Activated CD4-positive, alpha-beta T cell treated with anti-CD3 and anti-CD28 coated beads, Interleukin-2, amount 10 ng/mL, durations not matched to agents 7 days and 5 days (primary cell): ENCODE measurements at places on chromosomes 3 and 15. TPM values are rescaled to one million over a fixed set of nuclear protein-coding genes. Genes with fewer than 3 reads are reported as not detected.

GRCh38 chr15:99582508-99582960 is 16.8 kb downstream of the MEF2A start:
- DNase-seq = no peak

GRCh38 chr3:107739227-107739626 is 216.5 kb downstream of the BBX start:
- no peak for DNase-seq

DNA sequence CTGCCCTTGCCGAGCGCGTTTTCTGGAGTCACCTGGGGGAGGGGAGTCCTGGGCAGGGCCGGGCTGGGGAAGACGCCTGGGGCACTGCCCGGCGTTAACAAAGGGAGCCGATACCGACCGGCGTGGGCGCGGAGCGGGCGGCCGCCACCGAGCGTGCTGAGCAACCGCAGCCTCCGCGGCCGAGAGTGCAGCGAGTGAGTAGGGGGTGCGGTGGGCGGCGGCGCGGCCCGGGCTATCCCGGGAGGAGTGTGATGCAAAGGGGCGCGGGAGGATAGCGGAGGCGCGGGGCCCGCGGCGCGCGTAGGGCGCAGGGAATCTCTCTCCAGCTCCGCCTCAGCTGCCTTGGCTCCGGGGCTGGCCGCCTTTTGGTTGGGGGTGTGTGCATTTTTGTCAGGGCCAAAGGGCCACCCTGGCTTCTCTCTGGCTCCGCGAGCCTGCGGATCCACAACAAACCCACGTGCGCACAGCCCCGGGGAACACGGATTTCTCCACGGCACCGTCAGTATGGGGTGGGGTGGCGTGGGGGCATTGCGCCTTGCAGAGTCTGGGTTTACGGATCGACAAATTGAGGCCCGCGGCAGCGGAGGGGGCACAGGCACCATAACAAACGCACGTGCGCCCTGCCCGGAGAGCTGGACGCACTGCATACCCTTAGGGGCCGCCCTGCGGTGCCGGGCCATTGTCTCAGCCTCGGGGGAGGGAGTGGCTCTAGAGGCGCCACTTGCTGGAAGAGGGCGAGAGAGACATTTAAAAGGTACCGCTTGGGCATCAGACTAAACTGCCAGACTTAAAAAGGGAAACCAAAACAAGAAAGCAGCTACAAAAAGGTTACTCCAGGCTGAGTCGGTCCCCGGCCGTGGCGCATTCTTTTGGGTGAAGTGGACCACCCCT is 560 bp downstream of the ST6GAL1 start:
- peak; percentile 81 for DNase-seq

The CHL1 gene
- not detected for total RNA-seq

- no peak for DNase-seq
These were observed 718.2 kb downstream of the NTRK3 start for GRCh38 chr15:87538327-87538834.

DNA sequence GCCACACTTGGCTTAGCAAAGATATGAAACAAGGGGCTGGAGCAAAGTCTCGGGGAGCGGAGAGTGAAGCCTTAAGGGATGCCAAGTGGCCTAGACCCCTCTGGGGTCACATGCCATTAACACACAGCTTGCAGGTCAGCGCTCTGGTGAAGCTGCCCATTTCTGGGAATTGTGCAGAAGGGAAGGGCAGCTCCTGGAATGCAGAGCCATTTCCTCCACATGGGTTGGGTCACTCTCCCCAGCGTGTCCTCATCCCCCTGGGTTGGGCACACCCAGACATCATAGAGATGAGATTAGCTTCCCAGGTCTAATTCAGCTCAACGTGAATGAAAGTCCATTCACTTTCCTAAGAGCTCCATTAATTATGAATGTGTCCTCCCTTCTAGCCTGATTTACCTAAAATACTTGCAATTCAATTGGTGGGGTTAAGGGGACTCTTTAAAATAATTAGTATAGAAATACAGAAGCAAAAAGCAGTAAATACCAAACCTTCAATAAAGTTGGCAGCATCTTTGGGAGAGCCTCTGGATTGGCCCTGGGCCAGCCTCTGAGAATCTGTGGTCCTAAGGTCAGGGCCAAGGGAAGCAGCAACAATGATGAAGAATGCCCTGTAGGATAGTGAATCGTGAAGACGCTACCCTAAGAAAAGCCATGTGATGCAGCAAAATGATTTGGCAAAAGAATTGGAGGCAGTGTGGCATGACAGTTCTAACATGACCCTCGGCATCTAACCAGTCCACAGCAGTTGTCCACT is 17.8 kb downstream of the MRAS start:
- DNase-seq = no peak

- DNase-seq = no peak
These were observed 135.5 kb upstream of the COL8A1 start for GRCh38 chr3:99502871-99503270.

GRCh38 chr3:85572426-85572825 is 613.6 kb downstream of the CADM2 start:
- no peak for DNase-seq

The TNIK gene
- 55.2 TPM for total RNA-seq

The ST8SIA2 gene
- total RNA-seq = not detected

DNA sequence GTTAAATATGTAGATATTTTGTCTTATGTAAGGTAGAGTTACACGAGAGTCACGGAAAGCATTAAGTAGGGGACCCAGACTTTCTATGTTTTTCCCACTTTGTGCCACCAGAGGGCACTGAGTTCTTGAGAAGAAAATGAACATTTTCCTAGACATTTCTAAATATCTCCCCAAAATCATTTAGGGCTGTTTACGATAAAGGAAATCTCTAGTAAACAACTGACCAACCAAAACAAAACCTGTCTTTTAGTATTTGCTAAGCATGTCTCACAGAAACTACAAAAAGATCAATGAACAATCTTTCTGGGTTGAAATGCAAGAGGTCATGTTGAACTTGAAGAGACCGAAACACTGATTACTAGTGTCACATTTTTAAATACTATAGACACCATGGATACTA is 16.1 kb downstream of the POU1F1 start:
- DNase-seq = peak; percentile 57

The MYRIP gene
- not detected for total RNA-seq

GRCh38 chr3:174488527-174488926 is 370.6 kb upstream of the NAALADL2 start:
- no peak for DNase-seq

The POLR2M gene
- 63.8 TPM for total RNA-seq

The GRIP2 gene
- 0.45 TPM for total RNA-seq

The DLL4 gene
- not detected for total RNA-seq

DNA sequence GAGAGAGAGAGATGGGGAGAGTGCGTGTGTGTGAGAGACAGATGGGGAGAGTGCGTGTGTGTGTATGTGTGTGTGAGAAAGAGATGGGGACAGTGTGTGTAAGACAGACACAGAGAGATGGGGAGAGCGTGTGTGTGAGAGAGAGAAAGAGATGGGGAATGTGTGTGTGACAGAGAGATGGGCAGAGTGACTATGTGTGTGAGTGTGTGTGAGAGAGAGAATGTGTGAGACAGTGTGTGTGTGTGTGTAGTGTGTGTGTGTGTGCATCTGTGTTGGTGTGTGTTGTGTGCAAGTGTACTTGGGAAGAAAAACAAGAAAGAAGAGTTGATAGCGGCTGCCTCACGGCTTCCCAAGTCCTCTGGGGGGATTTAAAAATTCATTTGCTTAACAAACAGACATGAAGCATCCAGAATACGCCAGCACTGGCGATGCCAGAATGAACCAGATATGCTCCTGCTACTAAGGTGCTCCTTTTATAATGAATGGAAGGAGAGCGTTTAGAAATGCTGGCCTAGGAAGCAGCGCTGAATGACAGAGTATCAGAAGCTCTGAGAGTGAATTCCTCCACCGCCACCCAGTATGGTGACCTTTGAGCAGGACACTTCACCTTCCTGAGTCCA is 186.1 kb upstream of the TSC22D2 start:
- DNase-seq = no peak

The PIGZ gene
- 2.7 TPM for total RNA-seq

The CPA3 gene
- not detected for total RNA-seq

GRCh38 chr3:33808559-33808958 is 10.1 kb downstream of the PDCD6IP start:
- DNase-seq = no peak

- no peak for DNase-seq
These were observed 155.3 kb downstream of the THRB start for GRCh38 chr3:24339266-24339825.

DNA sequence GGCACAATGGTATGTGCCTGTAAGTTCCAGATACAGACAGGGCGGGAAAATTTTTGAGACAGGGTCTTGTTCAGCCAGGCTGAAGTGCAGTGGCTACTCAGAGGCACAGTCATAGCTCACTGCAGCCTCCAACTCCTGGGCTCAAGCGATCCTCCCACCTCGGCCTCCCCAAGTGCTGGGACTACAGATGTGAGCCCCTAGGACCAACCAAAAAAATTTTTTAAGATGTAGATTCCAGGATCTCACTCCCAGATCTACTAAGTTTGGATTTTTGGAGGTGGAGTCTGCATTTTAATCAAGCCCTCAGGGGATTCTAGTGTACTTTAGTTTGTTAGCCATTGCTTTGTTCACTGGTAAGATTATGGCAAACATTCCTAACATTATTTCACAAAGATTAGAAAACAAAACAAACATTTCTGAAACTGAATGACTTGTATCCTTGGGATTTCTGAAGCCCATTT is 2.7 kb downstream of the LIPH start:
- DNase-seq = no peak

DNA sequence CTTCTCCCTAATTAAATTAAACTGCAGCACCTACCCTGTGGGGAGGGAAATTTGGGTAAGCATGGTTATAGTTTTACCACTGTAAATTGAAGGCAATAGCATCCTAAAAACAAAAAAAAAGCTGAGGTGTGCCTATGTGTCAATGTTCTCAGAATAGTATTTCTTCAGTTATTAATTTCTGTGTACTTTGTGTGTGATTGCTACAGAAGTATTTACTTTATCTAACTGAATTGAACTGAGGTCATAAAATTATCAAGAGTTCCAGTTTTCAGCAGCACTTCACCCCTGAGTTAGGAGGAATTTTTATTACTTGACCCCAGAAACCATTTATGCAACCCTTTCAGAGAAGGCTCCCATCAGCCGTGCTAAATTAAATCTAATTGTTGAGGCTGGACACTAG is 333.6 kb upstream of the ALCAM start:
- no peak for DNase-seq

The TMCO5A gene
- total RNA-seq = not detected

DNA sequence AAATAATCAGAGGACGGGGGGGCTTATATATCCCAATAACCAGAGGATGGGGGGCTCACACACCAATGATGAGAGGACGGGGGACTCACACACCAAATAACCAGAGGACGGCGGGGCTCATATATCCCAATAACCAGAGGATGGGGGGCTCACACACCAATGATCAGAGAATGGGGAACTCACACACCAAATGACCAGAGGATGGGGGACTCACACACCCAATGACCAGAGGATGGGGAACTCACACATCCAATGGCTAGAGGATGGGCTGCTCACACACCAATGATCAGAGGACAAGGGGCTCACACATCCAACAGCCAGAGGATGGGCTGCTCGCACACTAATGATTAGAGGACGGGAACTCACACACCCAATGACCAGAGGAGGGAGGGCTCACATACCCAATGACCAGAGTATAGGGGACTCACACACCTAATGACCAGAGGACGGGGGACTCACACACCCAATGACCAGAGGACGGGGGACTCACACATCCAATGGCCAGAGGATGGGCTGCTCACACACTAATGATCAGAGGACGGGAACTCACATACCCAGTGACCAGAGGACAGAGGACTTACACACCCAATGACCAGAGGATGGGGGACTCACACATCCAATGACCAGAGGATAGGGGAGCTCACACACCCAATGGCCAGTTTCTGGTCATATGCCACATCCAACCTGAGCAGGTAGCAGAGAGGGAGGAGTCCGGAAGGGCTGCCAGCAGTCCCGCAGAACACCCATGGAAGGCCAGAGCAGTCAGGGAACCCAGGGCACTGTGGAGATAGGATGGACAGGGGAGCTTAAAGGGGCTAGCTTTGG is 10.6 kb downstream of the RAB6B start:
- no peak for DNase-seq

GRCh38 chr3:136818769-136819391 is at the start of gene SLC35G2:
SLC35G2 (plus strand) TSS chr3:136819126; CDS start chr3:136854461, 35,335 bp downstream.
- peak; percentile 19 for DNase-seq

DNA sequence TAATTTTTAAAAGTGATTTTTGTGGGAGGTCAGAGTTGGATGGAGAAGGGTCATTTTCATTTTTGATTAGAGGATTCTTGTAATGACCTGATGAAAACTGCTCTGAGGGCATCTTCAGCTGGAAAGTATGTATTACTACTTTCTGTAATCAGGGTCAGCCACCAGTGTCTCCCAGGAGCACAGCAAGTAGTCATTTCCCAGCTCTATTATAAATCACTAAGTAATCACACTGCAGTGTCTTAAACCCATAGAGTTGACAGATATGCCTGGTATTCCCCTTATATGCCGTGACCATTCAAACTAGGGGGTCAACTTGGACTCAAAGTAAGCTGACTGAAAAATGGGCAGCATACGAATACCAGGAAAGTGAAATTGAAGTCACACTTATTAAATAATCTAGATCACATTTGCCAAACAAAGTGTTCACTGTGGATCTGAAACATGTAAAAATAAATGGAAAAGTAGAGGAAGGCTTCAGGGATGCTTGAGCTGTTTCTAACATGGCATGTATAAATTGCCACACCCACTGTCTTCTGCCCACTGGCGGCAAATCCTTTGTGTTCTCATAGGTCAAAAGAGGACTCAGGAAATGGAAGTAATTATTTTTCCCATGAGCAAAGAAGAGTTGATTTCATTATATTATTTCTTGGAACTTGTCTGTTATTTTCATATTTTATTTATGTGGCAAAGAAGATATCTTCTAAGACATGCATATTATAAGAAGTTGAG is 105.7 kb downstream of the MBNL1 start:
- no peak for DNase-seq

- no peak for DNase-seq
These were observed 157.9 kb downstream of the OSBPL10 start for GRCh38 chr3:31823184-31823583.

DNA sequence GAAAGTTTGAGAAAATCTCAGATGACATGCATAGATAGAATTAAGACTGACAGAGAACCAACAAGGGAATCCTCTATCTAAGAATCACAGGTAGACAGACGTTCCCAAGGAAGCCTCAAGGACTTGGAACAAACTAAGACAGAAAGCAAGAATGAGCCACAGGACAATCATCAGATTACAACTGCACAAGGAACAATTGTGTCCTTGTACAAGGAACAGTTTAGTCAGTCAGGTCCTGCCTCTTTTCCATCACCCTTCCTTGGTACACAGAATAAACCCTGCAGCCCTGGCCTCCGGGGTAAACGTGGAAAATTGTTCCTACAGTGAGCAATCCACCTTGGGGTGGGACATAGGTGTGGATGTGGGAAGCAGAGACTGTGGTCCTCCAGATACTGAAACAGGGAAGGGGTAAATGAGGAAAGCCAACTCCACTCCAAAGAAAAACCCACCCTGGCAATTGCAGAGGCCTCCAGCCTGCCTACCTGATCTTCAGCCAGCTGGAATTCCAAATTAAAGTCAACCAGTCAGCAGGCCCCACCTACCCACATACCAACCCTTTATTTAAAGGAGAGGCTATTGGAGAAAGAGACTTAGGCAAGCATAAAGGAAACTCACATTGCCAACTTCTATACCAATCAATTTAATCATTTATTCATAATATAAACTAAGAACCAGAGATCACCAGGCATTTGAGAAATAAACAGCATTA is 73.4 kb downstream of the ULK4 start:
- DNase-seq = no peak
